ENCODE measurements at places on chromosomes 16 and 17. TPM values are rescaled to one million over a fixed set of nuclear protein-coding genes. Genes with fewer than 3 reads are reported as not detected.

DNA sequence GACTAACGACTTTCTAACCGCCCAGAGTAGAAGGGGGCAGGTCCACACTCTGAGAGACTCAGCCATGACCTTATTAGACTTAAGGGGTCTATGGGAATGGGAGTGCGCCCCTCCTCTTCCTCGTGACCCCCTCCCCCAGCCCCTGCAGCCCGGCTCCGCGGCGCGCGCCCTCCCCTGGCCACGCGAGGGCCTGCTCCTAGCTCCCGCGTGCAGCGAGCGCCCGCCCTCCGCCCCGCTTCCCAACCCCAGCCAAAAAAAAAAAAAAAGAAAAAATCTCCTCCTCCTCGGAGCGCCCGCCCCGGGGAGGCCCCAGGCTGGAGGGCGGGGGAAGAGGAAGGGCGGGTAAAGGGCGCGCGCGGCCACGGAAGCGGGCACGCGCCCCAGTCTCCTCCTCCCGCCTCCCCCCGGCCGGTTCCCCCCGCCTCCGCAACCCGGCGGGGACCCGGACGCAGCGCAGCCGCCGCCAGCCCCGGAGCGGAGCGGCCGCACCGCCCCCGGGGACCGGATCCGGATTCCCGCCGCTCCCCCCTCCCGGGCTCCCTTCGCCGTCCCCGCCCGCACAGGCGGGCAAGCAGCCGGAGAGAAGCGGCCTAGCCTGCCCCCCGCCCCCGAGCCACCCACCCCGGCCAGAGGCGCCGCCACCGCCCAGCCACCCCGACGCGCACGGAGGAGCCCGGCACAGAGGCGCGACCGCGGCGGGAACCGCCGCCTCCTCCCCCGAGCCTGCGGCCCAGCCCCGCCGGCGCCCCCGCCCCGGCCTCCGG is 949 bp downstream of the UBTF start:
- H3K36me3 ChIP-seq = peaks cover 29% of the 10 kb centered on the region
- peaks cover 28% of the 10 kb centered on the region for H3K4me1 ChIP-seq
- no peaks in the 10 kb centered on the region for H3K27me3 ChIP-seq
- peak overlapping the region; percentile 77 for H3K4me3 ChIP-seq
- peak; percentile 95 for DNase-seq

GRCh38 chr17:63679214-63679613 is 20.7 kb downstream of the LIMD2 start:
- DNase-seq = no peak
- peaks cover 3% of the 10 kb centered on the region for H3K4me1 ChIP-seq
- peaks cover 2% of the 10 kb centered on the region for H3K36me3 ChIP-seq
- no peak overlapping the region for H3K27ac ChIP-seq
- no peaks in the 10 kb centered on the region for H3K27me3 ChIP-seq

Gene UNC45B
- 0.38 TPM for total RNA-seq

- no peaks in the 10 kb centered on the region for H3K4me1 ChIP-seq
- no peak for DNase-seq
- no peak overlapping the region for H3K27ac ChIP-seq
- no peaks in the 10 kb centered on the region for H3K36me3 ChIP-seq
- H3K4me3 ChIP-seq = no peak overlapping the region
- no peaks in the 10 kb centered on the region for H3K27me3 ChIP-seq
These were observed 1.1 kb upstream of the ADCY7 start for GRCh38 chr16:50265260-50265659.

Gene ZSCAN10
- total RNA-seq = not detected

DNA sequence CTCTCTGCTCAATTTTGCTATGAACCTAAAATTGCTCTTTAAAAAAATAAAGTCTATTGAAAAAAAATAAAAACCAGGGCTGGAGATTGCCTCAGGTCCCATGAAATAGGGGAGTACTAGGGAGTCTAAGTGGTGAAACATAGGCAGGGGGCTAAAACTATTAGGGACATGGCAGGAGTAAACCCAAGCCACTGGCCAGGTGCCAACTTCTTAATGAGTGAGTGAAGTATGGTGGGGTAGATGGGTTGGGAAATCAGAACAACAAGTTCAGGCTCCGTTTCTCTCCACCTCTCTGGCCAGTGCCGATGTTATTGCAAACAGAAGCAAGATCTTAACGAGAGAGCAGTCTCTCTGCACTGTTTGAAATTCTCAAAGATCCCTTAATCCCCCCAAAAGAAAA is 322.4 kb upstream of the CDH5 start:
- no peak for DNase-seq
- H3K36me3 ChIP-seq = no peaks in the 10 kb centered on the region
- H3K4me1 ChIP-seq = no peaks in the 10 kb centered on the region
- no peaks in the 10 kb centered on the region for H3K27me3 ChIP-seq
- no peak overlapping the region for H3K4me3 ChIP-seq
- no peak overlapping the region for H3K27ac ChIP-seq

- H3K36me3 ChIP-seq = peaks cover 6% of the 10 kb centered on the region
- H3K27ac ChIP-seq = no peak overlapping the region
- no peaks in the 10 kb centered on the region for H3K27me3 ChIP-seq
- no peak overlapping the region for H3K4me3 ChIP-seq
These were observed 79.4 kb downstream of the ABCC6 start for GRCh38 chr16:16143931-16144330.

DNA sequence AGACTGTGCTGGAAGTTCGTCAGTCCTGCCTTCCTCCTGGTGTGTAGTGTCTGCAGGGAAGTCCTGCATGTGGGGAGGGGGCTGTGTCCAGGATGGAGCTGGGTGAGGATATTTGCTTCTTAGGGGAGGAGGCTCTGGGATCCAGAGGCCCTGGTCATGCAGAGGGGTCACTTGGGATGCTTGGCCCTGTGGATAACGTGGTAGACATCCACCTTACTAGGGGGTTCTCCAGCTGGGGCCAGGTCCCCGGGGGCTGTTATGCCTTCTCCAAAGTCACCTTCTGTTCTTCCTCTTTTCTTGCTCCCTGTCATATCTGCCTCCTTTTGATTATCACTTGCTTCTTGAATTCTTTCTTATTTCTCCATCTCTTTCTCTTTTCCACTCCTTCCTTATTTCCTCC is 43.8 kb downstream of the SLC6A2 start:
- H3K27me3 ChIP-seq = no peaks in the 10 kb centered on the region
- H3K36me3 ChIP-seq = no peaks in the 10 kb centered on the region
- no peak overlapping the region for H3K27ac ChIP-seq
- no peaks in the 10 kb centered on the region for H3K4me1 ChIP-seq

Gene PSMB10
- 78.6 TPM for total RNA-seq

Gene PRKCB
- 17.8 TPM for total RNA-seq

Gene TMEM132E
- 1.1 TPM for total RNA-seq

Gene CACNG4
- 0.31 TPM for total RNA-seq

GRCh38 chr17:4708436-4708835 is 2.0 kb upstream of the ARRB2 start:
- H3K4me1 ChIP-seq = peaks cover 16% of the 10 kb centered on the region
- no peak overlapping the region for H3K4me3 ChIP-seq
- H3K36me3 ChIP-seq = no peaks in the 10 kb centered on the region
- H3K27ac ChIP-seq = no peak overlapping the region
- DNase-seq = no peak
- H3K27me3 ChIP-seq = no peaks in the 10 kb centered on the region

Gene KRT28
- not detected for total RNA-seq

- no peaks in the 10 kb centered on the region for H3K4me1 ChIP-seq
- no peak for DNase-seq
- H3K27me3 ChIP-seq = no peaks in the 10 kb centered on the region
- H3K36me3 ChIP-seq = no peaks in the 10 kb centered on the region
- no peak overlapping the region for H3K4me3 ChIP-seq
These were observed 361.1 kb downstream of the SHISA9 start for GRCh38 chr16:13262270-13263090.

DNA sequence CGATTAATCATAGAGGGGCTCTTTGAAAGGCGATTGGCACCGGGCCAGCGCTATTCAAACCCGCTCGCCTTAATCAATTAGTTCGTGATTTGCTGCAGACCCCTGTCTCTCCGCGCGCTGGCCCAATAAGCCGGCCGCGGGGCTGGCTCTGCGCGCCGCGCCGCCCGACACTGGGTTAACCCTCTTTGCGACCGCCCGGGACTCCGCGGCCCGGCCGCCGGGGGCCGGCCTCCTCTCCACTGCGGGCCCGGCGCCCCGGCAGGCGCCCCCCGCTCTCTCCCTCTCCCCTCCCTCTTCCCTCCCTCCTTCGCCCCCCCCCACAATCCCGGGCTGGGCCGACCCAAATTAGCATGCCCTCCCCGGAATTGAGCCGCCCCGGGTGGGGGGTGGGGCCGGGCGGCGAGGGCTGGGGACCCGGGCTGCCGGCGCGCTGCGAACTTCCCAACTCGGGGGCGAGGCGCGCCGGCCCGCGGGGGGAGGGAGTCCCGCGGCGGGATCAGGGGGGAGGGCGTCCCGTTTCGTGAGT is 428 bp upstream of the SALL1 start:
- DNase-seq = peak; percentile 97
- peak overlapping the region; percentile 87 for H3K4me3 ChIP-seq
- H3K27ac ChIP-seq = peak overlapping the region; percentile 94
- H3K4me1 ChIP-seq = no peaks in the 10 kb centered on the region
- no peaks in the 10 kb centered on the region for H3K36me3 ChIP-seq

Gene C1QTNF8
- total RNA-seq = not detected

GRCh38 chr16:1903845-1904840 is 14.1 kb downstream of the HS3ST6 start:
- no peak overlapping the region for H3K4me3 ChIP-seq
- no peaks in the 10 kb centered on the region for H3K4me1 ChIP-seq
- H3K27ac ChIP-seq = no peak overlapping the region
- DNase-seq = no peak

DNA sequence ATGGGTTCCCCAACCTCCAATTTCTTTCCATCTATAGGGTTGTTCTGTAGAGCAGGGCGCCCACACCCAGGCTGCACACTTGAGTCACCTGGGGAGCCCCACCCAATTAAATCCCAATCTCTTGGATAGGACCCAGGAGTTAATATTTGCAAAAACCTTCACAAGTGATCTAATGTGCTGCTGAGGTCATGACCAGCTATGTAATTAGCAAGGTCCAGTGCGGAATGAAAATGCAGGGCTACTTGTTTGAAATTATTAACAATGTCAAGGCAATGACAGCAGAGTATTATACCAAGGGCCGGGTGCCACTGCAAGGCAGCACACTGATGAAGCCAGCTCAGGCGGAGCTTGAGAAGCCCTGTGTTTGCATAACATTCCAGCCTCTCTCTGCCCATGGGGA is 302.7 kb downstream of the MAF start:
- no peaks in the 10 kb centered on the region for H3K27me3 ChIP-seq
- H3K27ac ChIP-seq = no peak overlapping the region
- H3K4me1 ChIP-seq = no peaks in the 10 kb centered on the region
- no peak for DNase-seq
- H3K36me3 ChIP-seq = no peaks in the 10 kb centered on the region
- no peak overlapping the region for H3K4me3 ChIP-seq

Gene SLC6A2
- 0.09 TPM for total RNA-seq

- peaks cover 14% of the 10 kb centered on the region for H3K36me3 ChIP-seq
- no peak overlapping the region for H3K4me3 ChIP-seq
- DNase-seq = no peak
These were observed 5.3 kb downstream of the OSGIN1 start for GRCh38 chr16:83958137-83958845.

DNA sequence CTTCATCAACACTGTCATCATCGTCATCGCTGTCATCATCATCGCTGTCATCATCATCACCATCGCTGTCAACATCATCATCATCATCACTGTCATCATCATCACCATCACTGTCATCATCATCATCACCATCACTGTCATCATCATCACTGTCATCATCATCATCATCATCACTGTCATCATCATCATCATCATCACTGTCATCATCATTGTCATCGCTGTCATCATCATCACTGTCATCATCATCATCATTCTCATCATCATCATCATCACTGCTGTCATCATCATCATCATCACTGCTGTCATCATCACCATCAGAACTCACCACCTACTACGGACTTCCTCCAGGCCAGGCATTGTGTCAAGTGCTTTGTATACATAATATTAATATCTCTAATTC is 160.6 kb downstream of the AIPL1 start:
- H3K4me3 ChIP-seq = no peak overlapping the region
- H3K27ac ChIP-seq = no peak overlapping the region
- no peaks in the 10 kb centered on the region for H3K4me1 ChIP-seq
- DNase-seq = no peak

GRCh38 chr17:20281860-20282259 is 185.5 kb downstream of the LGALS9B start:
- no peaks in the 10 kb centered on the region for H3K4me1 ChIP-seq
- no peak overlapping the region for H3K4me3 ChIP-seq
- no peak overlapping the region for H3K27ac ChIP-seq
- no peaks in the 10 kb centered on the region for H3K36me3 ChIP-seq
- H3K27me3 ChIP-seq = no peaks in the 10 kb centered on the region

GRCh38 chr17:68390888-68391545 is 66.3 kb downstream of the WIPI1 start:
- no peak overlapping the region for H3K27ac ChIP-seq
- H3K27me3 ChIP-seq = no peaks in the 10 kb centered on the region
- DNase-seq = no peak
- no peaks in the 10 kb centered on the region for H3K36me3 ChIP-seq

Gene KRT9
- total RNA-seq = not detected

DNA sequence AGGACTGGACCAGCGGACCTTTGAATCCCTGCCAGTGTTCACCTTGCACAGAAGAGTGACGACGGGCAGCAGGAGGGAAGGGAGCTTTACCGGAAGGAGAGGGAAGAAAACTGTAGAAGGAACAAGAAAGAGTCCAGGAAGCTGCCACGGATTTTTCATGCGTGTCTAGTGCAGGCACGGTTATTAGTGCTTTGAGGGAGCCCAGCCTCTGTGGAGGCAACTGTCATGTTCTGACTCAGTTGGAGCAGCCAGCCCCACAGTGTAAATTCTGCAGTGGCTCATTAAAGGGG is 6.5 kb upstream of the HOXB13 start:
- peaks cover 90% of the 10 kb centered on the region for H3K27me3 ChIP-seq
- H3K27ac ChIP-seq = no peak overlapping the region
- H3K4me3 ChIP-seq = no peak overlapping the region
- H3K36me3 ChIP-seq = no peaks in the 10 kb centered on the region
- DNase-seq = no peak

DNA sequence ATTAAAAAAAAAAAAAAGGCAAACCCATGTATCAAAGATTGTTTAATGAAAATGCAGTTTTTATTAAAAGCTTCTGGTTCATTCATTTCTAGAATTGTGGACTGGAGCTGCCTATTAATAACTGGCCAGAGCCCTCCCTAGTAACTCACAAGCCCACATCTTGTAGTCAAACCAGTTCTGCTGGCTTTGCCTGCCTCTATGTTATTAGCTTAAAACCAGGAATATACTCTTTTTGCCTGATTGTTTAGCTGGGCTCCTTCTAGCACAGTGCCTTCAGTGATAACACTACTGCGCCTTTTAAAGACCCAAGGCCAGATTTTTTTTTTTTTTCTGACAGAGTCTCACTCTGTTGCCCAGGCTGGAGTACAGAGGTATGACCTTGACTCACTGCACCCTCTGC is 26.0 kb downstream of the TAC4 start:
- no peak for DNase-seq
- H3K27ac ChIP-seq = no peak overlapping the region
- no peaks in the 10 kb centered on the region for H3K27me3 ChIP-seq
- H3K4me1 ChIP-seq = no peaks in the 10 kb centered on the region
- no peak overlapping the region for H3K4me3 ChIP-seq
- H3K36me3 ChIP-seq = peaks cover 57% of the 10 kb centered on the region

DNA sequence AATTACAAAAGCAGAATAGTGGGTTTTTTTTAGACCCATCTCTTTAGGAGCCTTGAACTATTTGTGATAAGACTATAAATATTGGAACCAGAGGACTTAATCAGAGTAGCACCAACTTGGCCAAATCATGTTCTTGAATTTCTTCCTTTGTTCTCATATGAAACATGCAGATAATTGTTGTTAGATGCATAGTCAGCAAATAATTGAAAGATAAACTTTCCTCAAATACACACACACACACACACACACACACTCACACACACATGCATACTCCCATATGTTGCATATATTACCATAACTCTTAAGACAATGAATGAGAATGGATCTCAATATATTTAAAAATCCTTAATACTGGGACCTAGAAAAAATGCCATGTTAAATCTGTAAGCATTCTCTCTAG is 310.4 kb downstream of the KCNJ2 start:
- H3K4me1 ChIP-seq = no peaks in the 10 kb centered on the region
- H3K27me3 ChIP-seq = no peaks in the 10 kb centered on the region
- no peak for DNase-seq
